ENCODE measurements at places on chromosomes 3 and 15.

DNA sequence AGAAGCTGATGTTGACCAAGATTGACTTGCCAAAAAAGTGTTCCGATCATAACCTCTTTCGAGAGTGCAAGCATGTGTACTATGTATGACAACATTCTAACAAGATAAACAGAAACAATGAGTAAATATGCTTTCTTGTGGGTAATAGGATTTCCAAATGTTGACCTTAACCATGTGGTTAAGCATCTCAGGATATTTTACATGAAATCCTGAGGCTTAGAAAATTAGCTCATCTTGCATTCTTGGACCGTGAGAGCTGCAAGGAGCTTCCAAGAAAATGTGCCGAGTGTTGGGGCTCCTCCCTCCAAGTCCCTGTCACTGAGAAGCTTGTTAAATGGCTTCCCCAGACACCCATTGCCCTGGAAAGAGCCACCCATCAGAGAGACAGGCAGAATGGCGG, 50.1 kb downstream of the C3orf20 start:
- DNase-seq, result no peak

GRCh38 chr3:156024904-156025533, 95.4 kb upstream of the KCNAB1 start:
- no peak for DNase-seq

DNA sequence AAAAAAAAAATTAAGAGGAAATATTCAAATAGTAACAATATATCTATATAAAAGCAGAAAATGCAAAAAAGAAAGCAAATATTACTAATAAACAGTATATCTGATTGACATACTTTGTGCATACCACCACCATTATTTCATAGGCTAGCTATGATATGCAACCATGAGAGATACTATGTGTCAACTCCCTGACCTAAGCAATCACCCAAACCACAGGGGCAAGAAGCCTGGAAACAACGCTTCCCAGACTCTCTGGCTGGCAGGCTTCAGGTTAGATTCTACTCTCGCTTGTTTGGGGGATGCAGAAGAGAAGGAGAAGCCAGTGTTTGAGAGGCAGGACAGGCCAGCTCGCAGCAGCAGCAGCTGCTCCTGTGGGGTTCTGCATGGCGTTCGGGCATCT, 169.3 kb upstream of the TPM1 start:
- DNase-seq, result no peak

DNA sequence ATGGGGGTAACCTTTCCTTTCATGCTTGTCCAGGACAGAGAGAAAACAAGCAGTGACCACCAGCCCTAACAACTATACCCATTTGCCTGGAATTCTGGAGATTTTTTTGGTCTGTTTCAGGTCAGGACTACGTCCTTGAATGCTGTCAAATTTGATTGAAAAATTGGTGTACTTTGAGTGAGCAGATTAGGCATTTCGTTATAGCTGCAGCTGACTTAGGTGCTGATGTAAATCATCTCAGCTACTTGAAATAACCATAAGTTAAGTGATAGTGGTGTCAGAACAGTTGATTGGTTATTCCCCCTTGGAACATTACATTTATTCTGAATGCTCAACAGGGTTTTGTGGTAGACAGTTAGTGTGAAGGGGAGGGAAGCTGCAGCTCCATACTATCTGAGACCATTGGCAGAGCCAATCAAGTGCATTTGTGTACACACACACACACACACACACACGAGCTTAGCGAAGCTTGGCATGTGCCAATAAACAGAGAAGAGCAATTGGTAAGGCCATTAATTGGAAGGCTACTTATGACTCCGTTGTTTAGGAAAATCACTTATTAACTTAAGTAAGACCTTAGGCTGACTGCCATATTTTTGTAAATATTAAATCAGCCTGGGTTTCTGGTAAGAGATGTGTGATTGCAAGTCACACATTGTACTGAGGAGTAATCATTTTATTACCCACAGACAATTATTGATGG, 447.8 kb downstream of the MFSD1 start:
- DNase-seq, result no peak

All from progenitor cell of endocrine pancreas (in vitro differentiated cells).